ENCODE measurements at places on chromosomes 5 and 9.

GRCh38 chr9:112000743-112001142 is 104.1 kb downstream of the UGCG start:
- no peak for DNase-seq

DNA sequence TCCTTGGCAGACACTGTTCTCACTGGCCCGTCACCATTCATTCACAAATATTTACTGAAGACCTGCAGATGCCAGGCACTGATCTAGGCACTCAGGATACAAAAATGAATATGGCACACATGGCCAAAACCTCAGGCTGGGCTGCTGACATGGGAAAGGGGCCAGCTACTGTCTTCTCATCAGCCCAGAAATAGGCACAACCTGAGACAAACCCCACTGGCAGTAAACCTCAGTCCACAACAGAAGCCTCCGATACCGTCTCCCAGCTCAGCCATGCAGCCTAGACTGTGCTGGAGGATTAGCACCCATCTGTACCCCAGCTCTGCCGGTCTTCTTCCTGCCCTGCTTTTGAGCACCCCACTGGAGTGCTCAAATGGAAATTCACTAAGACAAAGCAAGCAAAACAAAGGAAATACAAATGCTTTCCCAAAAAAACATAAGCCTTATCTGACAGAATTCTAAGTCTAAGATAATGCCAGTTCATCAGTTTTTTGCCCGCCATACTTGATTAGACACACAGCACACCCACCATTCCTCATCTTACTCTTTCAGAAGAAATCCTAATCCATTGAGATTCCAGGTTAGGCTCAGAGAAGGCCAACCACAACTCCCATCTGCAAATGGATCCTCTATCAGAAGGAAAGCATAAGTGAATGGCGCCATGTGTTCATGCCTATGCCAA is 8.2 kb downstream of the P4HA2 start:
- DNase-seq, result no peak

DNA sequence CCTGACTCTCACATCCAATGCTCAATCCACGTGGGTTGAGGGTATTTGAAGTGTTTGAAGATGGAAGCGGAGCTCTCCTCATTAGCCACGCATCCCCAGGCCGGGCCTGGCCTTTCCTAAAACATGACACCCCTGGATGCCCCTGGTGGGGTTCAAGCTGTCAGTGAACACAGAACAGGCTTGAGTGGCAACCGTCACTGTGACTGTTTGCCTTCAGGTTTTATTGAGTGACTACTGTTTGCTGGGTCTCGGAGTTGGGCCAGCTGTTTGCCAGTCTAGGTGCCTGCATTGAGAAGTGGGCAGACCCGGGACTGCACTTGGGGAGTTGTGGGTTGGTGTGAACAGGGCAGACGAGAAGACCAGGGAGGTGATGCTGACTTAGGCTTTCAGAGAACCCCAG is 7.8 kb upstream of the OLFM1 start:
- DNase-seq, result no peak

DNA sequence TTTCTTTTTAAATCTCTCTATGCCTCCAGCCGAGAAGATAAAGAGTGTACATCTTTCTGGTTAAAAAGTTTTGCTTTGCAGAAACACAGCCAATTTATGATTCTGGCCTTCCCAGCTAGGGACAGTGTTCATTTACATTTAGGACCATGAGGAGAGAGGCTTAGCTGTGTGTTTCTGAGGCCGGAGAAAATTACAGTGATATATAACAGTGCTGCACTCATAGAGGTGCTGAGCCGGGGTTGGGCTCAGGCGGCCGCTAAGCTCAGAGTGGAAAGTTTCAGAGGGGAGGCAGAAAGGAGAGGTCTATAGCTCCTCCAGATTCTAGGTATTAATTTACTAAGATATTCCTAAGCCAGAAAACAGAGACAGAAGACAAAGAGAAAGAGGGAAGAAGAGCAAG is 37.0 kb upstream of the LCP2 start:
- DNase-seq, result no peak

DNA sequence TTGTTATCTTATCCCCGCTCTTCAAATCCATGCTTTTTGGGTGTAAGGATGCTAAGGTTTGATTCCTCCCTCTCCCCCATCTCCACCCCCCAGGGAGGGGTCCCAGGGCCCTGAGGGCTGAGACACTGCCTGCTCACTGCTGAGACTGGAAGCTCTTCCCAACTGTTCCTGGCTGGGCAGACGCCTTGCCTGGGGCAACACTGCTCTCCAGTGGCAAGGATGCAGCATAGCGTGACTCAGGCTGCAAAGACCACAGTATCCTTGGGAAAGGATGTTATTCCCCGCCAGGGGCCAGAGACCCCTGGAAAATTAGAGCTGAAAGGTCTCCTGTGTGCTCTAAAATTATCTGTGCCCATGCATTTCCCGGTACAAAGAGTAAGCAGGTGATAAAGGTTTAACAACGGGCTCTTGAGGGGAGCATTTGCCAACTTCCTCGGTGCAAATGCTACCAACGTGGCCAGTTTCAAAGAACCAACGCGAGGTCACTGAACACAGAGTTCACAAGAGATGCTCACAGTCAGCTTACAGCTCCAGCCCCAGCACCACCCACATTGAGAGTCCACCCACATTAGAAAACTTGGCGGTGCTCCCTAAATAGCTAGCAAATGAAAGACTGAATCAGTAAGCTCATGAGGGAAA is 271.9 kb downstream of the NSG2 start:
- DNase-seq, result no peak

GRCh38 chr5:160703547-160704189 is 148.3 kb downstream of the ATP10B start:
- DNase-seq, result no peak

DNA sequence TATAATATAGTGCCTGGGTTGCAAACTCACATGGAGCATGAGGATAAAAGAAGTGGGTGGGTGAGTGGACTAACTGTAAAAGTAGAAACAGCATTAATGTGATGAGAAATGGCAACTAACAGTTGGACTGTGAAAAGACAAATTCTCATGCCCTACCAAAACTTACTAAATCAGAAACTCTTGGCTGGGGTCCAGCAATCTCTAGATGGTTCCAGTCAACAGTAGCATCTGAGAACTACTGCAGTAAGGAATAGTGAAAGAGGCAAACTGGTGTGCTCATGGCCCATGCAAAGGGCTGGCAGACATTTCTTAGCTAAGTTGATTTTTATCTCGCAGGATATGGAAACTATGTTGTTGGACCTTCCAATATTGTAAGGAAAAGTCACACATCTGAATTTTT is 150.3 kb downstream of the PIK3R1 start:
- no peak for DNase-seq

DNA sequence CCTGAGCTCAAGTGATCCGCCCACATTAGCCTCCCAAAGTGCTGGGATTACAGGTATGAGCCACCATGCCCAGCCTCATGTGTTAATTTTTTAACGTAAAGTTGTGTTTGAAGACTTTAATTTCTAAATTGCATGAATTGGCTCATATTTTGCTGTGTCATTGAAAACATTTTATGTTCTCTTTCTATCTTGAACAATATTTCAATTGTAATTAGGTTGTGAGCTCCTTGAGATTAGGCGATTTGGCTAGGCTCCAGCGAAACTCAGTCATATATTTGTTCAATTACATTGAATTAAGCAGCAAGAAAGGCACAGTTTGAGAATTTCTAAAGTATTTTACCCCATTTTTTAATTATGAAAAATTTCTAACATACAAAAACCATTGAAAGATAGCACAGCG is 34.0 kb downstream of the GAPVD1 start:
- DNase-seq, result no peak

GRCh38 chr9:37056046-37056920 is 22.2 kb upstream of the PAX5 start:
- DNase-seq, result no peak

DNA sequence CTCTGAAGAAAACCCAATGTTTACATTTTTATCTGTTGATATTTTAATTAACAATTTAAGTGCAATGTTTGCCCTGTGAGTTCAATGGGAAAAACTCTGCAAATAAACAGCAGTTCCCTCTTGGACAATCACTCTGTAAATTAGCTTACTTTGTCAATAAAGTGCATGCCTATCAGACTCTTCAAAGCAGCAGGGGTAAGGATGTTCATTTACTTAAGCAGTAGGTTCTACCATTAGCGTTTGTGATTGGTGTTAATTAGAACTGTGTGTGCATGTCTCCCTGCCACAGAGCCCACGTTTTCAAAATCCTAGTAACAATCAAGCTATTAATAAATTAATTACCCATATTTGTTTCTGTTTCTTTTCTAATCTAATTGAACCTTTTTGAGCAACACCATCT is 1921.6 kb upstream of the WWC1 start:
- DNase-seq, result no peak

DNA sequence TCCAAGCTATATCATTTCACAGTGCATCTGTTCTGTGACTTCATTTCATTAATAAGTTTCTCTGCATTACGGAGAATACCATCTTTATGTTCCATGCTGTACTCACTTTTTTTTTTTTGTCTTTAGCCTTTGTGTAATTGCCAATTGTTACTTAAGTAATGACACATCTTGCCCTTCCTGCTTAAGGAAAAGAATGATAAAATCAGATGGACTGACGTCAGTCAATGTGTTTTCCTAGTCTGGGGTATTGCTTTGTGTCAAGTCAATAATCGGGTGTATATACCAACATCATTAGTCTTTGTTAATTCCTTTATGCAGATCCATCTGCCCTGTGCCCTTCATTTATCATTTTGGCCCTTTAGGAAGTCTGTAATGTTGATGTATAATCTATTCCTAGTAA is 133.5 kb downstream of the CD180 start:
- DNase-seq, result no peak

GRCh38 chr9:92725266-92725545 is 39.4 kb downstream of the BICD2 start:
- DNase-seq, result no peak

- no peak for DNase-seq
Observed at GRCh38 chr5:130710596-130710995, 454.5 kb downstream of the HINT1 start.

- no peak for DNase-seq
Observed at GRCh38 chr5:153939101-153939500, 99.6 kb downstream of the FAM114A2 start.
